ENCODE measurements at places on chromosomes 6 and 20.

DNA sequence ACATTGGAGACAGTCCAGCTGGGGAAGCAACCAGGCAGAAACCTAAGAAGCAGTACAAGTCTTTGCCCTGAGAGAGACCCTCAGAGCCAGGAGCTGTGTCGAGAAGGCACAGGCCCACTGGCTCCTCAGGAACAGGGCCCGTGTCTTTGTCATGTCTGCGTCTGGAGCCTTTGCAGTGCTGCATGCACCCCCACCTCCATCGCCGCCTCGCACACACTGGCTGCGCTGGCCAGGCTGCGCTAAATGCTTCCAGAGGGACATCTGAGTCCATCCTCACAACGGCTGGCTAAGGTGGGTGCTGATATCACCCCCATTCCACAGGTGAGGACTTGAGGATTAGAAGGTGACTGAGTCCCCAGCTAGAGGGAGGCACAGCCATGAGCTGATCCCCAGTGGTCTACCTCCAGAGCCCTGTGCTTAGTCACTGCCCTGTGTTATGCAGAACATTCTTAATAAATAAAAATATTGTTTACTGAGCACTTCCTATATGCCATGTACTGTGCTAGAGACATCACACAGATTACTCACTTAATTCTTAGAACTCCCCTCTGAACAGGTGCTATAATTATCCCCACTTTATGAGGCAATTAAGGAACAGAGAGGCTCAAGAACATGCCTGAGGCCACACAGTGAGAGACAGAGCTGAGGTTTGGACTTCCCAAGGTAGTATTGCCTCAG, 27.6 kb downstream of the GABRR2 start:
- DNase-seq, result no peak

DNA sequence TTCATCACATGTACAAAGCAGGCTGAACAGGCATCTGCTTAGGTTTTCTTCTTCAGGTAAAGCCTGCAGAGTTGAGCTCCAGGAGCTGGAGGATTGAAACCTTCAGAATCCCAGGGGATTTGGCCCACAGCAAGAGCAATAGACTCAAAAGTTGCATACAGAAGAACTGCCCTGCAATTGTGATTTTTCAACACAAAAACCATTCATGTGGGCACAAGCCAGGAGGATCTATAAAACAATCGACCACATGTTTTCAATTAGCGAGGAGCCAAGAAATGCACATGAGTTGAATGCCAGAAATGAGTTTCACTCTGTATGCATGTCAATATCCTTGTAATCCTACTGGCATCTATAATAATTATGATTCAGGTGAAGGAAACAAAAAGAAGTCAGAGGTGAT, 576.4 kb downstream of the HDGFL1 start:
- DNase-seq, result peak; percentile 5

- DNase-seq, result peak; percentile 90
These were observed 133.8 kb upstream of the CCN2 start for GRCh38 chr6:132084811-132085509.

- DNase-seq, result no peak
These were observed 1.9 kb upstream of the BLOC1S5 start for GRCh38 chr6:8066108-8066507.

DNA sequence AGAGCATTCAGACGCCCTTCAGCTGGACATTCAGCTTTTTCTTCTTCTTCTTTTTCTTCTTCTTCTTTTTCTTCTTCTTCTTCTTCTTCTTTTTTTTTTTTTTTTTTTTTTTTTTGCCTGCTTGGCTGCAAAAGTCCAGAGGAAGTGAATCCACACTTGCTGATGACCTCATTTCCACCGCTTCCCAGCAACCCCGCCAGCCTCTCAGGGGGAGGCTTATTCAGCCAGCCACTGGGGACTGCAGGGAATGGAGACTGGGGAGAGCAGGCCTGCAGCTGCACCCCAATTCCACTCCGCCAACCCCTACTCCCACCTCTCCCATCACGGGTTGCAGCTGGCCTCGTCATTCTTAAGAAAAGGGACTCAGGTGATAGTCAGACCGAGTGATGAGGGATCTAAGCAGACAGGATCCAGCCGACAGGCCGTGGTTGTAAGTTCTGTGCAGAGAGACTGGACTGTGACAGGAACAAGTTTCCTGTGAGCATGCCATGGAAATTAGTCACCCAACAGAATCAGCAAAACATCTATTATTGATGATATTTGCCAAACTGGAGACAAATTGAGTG, 59.0 kb upstream of the QKI start:
- no peak for DNase-seq

DNA sequence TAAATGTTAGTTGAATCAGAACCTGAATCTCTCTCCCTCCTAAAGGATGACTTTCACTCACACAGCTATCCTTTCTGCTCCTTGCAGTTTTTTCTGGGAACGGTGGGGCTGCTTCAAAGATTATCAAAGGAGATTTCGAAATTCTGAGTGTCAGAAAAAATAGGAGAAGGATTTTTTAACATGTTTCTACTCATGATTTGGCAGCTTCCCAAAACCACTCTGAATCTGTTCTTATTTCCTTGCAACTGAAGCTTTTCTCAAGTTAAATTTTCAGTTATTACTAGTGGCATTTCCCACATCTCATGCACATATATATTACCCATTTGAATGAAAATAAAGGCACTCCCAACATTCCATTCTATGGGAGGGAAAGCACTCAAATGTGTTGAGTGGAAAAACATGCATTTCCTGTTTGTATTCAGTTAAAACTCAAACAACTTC, 123.6 kb downstream of the LCA5 start:
- peak; percentile 82 for DNase-seq

DNA sequence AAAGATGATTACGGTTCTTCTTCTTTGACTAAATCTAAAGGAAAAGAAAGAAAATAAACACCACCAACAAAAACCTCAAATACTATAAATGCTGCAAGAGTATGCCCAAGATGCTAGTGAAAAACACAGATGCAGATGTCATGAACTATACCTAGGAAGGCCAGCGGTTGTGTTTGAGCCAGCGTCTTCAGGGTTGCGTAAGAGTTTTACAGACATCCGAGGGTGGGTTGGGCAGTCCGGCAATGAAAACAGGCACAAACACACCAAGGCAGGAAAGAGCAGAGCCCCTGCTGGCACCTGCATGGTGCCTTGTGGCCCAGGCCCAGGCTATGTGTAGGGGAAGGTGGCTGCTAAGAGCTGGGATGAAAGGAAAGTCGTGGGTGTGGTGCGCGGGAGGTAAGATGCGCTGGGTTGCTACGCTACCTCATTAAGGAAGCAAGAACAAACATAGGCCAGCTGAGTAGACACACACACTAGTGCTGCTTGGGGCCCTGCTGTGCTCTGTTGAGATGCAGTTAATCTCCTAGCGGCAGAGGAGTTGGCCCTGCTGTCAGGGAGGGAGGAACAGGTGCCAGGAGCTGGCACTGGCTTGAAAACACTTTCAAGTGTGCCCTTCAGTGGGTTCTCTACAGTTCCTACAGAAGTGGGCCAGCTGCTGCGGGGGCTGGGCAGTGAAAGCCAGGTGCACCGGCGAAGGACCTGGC, 170.2 kb upstream of the PLN start:
- DNase-seq, result no peak

- DNase-seq, result peak; percentile 42
These were observed 72.4 kb downstream of the HFE start for GRCh38 chr6:26159357-26160273.

DNA sequence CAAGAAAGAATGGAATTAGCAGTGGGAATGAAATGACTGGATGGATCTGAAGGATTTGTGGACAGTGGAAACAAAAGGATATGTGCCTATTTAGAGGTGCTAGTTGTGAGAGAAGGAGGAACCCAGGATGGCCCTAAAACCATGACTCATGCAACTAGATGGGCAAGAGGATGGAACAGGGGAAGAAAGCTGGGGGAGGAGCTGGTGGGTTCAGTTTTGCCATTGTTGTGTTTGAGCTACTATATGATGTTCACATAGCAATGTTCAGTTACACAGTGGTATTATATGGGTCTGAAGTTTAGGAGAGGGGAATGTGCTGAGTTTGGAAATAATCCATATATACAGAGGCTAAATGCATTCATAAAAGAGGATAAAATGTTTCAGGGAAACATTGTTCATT, 125.7 kb upstream of the SSTR4 start:
- no peak for DNase-seq

DNA sequence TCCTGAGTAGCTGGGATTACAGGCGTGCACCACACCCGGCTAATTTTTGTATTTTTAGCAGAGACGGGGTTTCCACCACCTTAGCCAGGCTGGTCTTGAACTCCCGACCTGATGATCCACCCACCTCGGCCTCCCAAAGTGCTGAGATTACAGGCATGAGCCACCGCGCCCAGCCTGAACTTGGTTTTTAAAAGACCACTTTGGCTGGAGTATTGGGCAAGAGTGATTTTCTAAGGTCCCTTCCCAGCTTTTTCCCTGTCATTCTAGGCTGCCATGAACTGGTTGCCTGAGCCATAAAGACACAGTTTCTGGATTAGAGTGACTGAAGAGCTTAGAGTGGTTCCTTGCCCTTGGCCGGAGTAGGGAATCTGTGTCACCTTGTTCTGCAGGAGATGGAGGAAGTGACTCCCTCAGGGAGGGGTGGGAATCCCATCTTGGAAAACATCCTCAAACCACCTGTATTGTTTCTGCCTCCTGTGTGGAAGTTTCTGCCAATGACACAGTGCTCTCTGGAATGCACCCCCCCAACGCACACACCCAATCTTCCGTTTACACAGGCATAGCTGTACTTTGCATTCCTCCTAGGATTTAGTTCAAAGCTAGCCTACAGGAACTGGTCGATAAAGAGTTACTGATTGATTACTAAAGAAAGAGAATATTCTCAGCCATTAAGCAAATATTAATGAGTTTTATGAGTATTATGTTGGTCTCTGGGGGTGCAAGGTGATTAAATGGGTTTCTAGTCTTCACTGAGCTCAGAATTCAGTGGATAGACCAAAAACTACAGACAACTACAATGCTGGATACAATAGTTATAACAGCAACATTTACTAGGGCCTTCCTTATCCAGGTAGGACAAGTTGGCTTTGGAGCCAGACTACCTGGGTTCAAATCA, 18.2 kb downstream of the BCL2L1 start:
- peak; percentile 96 for DNase-seq

DNA sequence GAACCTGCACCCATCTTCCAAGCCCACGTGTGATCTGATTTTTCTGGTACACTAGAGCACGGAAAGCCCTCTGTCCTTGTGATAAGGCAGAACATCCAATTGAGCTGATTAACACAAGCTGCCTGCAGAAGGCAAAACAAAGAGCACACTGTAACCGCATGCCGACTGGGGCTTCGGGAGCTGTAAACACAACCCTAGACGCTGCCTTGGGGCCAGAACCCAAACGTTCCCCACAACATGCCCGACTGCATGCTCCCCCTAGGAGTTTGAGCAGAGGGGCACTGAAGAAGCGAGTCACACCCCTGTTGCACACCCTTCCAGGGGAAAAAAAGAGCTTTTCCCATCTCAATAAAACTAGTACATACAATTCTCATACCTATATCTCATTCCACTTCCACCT, 470.7 kb downstream of the HTR1B start:
- DNase-seq, result no peak

- no peak for DNase-seq
These were observed 173.0 kb upstream of the TSHZ2 start for GRCh38 chr20:52799130-52799529.

- DNase-seq, result peak; percentile 99
These were observed 12.9 kb upstream of the TBC1D22B start for GRCh38 chr6:37244430-37245310.

DNA sequence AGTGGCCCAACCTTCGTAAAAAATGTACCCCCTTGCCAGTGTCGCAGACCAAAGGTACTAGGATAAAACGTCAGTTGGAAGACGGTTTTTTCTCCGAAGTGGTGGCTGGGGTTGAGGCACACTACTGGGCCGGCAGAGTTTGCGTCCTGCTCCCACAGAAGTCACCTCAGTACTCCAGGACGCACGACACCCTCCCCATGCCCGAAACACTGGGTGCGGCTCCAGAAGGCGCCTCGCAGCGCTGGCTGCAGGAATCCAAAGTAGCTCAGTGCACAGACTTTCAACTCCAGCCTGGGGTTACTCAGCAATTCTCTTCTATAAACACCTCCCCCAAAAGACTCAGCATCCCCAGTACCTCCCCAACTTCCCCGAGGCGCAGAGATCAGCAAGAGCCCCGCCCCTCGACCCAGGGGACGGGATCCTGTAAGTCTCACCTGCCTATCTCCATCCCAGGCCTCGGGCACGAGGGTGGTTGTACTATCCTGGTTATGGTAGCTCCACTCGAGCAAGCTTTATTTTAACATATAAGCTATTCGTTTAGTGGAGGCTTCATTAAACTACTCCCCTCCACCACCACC, 88.2 kb downstream of the ZFP64 start:
- DNase-seq, result peak; percentile 87

- DNase-seq, result no peak
These were observed 189.0 kb upstream of the FOXA2 start for GRCh38 chr20:22773344-22773743.

GRCh38 chr6:116335612-116336215, 35.0 kb upstream of the DSE start:
- no peak for DNase-seq

DNA sequence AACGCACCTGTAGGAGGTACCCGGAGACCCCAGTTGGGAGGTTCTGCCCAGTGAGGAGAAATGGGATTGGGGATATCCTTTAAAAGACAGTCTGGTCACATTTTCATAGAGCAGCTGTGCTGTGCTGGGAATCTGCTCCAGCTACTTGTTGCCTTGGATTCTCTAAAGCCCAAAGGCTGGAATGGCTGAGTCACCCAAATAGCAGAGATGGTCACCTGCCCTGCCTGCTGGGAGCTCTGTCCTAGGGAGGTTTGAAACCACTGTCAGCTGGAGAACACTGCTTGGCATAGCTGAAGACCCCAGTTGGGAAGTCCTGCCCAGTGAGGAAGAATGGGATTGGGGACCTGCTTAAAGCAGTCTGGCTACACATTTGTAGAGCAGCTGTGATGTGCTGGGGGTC, 34.8 kb upstream of the TFB1M start:
- no peak for DNase-seq

GRCh38 chr6:156881687-156882629, 104.8 kb downstream of the ARID1B start:
- no peak for DNase-seq

- DNase-seq, result no peak
These were observed 65.3 kb upstream of the ID4 start for GRCh38 chr6:19771753-19772336.
